ENCODE measurements at places on chromosomes 1 and 21. TPM values are rescaled to one million over a fixed set of nuclear protein-coding genes. Genes with fewer than 3 reads are reported as not detected.

SGIP1 gene
- 0.44 TPM for total RNA-seq

DNA sequence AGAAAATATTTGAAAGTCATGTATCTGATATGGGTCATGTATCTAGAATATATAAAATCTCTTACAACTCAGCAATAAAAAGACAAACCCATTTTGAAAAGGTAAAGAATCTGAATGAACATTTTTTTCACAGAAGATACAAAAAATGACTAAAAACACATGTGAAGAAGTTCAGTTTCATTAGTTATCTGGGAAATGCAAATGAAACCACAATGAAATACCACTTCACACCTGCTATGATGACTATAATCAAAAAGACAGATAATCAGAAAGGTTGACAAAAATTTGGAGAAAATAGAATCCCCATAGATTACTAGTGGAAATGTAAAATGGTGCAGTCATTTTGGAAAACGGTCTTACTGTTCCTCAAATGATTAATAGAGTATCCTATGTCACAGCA is 631.0 kb downstream of the MRPL39 start:
- no peak for DNase-seq

TNNT2 gene
- total RNA-seq: not detected

DNA sequence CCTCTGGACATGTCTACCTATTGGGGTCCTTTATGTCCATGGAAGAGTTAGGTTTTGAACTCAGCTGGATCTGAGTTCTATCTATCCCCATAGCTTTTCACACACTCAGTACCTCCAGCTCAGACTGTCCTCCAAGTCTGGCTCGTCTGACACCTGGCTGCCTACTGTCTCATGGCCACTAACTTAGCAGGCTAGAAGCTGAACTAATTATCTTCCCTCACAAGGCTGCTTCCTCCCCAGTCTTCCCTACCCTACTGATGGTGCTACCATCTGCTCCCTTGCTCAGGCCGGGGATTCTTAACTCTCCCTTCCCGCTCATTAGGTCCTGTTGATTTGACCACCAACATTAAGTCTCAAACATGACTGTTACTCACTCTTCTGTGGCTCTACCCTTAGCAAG is 13.4 kb downstream of the VANGL2 start:
- DNase-seq: no peak

DNA sequence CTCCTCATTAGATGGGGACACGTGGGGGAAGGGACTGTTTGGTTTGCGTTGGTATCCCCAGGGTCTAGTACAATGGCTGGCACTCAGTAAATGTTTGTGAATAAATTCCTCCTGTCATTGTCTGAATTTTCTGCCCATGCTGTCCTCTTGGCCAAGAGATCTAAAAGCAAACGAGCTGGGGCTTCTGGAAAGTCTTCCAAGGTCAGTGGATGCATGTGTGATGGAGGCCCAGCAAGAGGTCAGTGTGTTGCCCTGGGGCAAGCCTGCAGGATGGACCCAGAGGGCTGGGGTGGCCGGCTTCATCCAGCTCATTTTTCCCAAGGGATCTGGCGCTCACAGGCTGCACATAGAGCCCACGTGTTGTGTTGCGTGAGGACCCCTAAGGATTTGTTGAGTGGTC is 30.0 kb upstream of the JUN start:
- DNase-seq: no peak

DNA sequence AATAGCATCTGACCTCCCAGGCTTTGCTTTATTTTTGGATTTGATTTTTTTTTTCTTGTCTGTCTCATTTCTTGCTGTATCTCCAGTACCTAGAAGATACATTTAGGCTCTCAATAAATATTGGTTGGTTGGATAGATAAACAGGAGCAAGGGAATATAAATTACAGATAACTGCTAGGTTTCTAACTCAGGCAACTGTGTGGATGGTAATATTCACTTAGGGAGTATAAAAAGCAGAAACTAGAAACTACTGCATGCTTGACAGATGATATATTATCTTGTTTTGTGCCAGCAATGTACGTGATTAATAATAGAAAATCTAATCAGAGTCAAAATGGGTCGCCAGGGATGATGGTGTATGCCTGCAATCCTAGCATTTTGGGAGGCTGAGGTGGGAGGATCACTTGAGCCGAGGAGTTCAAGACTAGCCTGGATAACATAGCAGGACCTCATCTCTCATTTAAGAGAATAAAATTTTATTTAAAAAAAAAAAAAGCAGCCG is 31.0 kb upstream of the TARS2 start:
- DNase-seq: no peak

DNA sequence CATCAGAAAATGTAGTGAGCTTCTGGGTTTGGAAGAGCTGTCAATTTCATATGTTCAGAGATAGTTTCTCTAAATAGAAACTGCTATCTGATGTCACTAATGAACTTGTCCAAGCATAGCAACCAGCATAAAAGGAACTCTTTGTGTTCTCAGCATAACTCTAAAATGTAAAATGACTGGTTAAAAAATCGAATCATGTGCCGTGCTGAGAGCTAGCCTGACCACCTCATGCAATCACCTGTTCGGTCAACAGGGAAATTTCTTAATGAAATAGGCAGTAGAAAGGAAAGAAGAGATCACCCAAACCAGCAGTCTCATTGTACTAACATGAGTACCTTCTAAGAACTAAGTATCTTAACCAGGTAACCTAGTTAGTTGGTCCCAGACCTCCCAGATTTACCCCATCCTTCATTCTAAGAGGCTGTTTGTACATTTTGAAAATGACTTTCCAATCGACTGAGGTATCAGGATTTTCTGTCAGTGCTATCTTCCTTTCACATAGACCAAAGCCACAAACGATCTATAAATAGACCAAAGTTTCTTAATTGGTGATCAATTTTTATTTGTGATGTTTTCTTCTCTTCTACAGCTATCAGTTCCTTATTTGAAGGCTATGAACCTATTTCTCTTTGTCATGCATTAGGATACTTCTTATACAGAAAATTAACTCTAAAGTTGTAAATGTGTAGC is 147.3 kb downstream of the TLR5 start:
- no peak for DNase-seq

DNA sequence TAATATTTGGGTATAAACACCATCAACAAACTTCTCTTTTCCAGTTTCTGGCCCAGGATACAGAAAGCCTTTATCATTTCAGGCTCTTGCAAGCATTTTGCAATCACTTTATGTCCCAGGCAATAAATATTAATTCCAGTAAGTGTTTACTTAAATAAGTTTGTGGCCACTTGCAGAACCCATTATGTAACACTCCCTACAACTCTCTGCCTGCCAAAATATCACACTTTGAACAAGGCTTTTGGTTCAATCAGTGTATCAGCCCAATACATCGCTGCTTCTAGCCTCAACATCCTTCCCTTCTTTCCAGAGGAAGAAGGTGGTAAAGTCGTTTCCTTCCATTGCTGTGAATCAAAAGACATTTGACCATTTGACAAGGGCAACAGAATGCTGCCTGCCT is 203.0 kb upstream of the USP25 start:
- DNase-seq: no peak

DNA sequence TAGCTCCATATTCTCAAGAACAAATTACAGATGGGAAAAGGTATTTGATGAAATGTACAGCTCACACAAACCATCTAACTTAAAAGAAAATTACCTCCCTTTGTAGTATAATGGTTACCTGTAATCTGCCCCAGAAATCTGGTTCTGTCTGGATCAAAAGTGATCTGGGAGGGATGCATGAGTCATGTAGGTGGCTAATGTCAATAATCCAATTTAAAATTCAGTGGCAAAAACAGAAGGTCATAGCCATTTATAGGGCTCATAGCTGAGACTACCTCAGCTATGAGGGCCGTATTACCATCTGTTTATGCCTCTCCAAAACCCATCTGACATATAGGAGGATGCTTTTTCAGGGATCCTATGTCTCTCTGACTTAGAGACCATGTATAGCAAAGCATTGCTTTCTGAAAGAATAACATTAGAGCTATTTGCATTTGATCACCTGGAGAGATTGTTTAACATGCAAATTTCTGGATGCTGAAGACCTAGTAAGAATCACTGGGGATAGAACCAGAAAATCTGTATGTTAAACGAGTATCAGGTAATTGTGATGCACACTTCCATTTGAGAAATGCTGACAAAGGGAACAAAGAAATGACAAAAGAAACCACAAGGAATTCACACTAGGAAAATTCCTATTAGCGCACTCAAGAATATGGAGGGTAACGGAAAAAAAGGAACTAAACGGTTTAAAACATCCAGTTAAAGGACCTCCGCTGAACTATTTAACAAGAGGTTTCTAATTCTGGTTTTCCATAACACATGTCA is 17.6 kb downstream of the PAXBP1 start:
- DNase-seq: no peak

DNA sequence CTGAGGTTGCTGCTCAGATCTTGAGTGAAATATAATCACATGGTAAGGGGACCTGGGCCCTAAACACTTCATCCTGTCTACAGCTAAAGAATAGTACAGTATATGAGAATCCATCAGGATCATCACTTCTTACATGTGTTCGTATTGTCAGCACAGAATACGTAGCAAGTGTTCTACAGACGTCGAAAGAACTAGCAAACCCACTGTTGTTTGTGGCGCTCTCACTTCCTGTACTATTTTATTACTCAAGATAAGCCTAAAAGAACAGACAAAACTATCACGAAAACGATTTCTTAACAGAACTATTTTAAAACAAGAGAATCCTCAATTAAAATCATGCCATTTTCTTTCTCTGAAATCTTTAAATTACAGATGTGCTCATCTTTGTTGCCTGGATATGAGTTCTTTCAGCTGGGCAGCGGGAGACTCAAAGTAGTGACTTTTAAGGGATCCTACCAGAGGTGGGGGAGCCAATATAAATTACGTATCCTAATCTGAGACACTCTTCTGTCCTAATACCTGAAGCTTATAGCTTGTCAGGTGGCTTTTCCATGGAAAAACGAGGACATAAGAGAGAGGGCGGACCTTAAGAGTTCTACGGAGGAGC is 724 bp downstream of the ST7L start:
- DNase-seq: no peak

TTC34 gene
- total RNA-seq: 0.22 TPM

- no peak for DNase-seq
Observed at GRCh38 chr21:26572076-26572701, 897 bp downstream of the CYYR1 start.

FCRL1 gene
- 0.12 TPM for total RNA-seq

DNA sequence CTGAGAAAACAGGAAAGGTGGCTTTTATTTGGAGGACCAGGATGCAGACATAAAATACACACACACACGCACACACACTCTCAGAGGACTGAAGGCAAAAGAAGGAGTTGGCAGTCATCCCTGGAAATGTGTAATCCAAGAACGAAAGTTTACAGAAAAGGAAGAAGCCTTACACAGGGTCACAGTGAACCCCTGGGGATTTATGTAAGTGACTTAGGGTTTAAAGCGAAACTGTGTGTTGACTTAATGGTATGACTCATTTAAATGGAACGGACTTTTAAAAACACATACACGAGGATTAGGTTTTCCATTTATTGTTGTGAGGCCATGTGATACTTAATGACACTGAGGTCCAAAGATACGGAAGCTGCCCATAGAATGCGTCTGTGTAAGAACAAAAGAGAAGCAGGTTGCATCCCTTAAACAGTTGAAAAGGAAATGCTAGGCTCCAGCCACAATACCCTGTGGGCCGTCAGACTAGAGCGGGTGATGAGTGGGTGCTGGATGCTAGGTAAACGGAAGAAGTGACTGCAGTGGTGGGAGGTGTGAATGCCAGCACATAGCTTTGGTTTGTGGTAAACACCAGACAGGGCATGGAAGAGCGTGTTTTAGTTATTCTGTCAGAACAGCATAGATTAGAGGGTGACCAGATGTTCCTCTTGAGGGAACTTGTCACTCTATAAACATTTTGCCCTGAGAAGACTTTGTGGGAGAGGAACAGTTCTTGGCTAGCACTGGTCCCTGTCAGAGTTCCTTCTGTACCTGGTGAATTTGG is 21.6 kb upstream of the BCL10 start:
- no peak for DNase-seq

GRCh38 chr1:168439456-168440375 is 104.1 kb downstream of the XCL2 start:
- peak; percentile 31 for DNase-seq

GRCh38 chr1:152071123-152071522 is 17.7 kb downstream of the TCHHL1 start:
- no peak for DNase-seq

DNA sequence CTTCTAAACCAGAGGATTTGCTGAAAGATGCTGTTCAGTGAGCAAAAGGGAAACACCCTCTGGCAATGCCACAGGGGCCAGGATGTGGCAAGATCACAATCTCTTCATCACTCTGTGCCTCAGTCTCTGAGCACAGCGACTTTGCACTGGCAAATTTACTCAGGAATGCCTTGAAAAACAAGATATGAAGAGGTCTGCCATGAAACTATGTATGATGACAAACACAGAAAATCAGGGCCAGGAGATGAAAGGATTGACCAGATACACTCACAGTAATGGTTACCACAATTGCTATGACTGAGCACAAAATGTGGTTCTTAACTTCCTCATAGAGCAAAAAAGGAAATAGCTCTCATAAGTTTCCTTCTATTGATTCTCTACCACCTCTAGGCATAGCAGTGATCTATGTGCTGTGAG is 5.8 kb downstream of the TTC13 start:
- DNase-seq: no peak

DNA sequence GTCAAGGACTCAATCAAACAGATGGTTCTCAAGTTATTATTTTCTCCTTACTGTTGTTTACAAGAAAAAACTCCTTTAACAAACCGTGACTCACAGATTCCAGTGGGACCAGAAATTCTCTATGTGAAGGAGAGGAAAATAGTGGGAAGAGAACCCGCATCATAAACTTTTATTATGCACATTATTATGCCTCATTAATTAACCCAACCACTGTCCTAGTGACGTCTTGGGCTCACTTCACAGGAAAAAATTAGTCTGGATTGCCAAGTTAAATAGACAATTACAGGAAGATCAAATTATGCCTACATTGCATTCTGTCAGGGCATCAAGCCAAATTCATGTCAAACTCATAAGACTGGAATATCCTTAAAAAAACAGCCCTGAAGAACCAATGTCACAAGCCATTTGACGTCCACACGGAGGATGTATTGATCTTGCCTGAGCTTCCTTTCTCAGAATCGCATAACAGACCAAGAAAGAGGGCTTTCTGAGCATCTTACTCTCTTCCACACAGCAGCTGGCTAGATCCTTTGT is 347.8 kb downstream of the DUSP10 start:
- no peak for DNase-seq

Data from right lobe of liver (tissue), 6 donors.